ENCODE measurements at places on chromosomes 4 and X.

DNA sequence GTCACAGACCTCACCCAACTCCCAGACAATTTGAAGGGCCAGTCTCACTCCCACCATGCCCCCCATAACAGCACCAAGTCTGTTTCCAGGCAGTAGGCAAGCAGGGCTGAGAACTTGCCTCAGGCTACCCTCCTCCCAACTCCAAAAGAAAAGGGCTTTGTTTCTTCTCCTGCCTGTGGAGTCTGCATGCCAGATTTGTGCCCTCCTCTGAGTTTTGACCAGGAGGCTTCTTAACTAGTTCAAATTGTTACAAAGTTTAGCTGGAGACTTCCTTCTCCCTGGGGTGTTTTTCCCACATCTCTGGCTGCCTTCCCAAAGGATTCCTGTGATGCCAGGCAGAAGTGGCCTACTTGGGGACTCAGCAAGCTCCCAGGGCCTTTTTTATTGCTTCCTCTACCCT, 29.6 kb downstream of the PBDC1 start:
- no peak for ATAC-seq

- ATAC-seq, result no peak
Measured at GRCh38 chrX:123990602-123991001, 29.1 kb downstream of the STAG2 start.

DNA sequence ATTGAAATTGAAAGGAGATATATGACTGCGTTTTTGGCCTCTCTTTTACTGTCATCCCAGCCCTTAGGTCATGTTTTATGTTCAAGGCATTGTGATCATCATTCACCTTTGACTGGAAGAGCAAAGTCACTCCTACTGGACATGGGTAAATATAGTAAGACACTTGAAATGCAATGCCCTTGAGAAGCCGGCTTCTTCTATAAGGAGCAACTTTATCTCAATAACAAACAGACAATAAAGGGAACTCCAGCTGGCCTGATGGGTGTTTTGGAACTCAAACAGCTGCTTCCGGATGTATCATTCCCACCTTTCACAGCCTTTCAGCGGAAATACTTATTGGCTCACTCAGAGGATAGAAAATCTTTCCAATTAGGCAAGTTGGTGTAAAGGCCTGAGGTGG, 65.1 kb upstream of the C4orf54 start:
- ATAC-seq, result no peak

DNA sequence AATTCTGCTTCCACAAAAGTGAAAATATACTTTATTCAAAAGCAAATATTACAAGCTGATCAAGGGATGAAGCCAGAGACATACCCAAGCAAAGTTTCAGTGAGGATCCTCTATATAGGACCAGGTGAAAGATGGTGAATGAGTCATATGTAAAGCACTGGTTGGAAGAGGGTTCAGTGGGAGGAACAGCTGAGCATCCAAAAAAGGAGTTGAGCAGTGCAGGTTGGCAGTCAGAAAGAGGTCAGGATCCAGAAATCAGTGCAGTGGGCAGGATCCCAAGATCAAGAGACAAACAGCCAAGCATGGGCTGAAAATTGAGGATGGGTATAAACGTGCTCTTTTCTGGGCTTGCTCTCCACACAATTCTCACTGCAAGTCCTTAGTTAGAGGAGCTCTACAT, 30.3 kb downstream of the OTC start:
- ATAC-seq, result no peak

- ATAC-seq, result peak; percentile 44
Measured at GRCh38 chr4:15457406-15458201, 12.1 kb upstream of the CC2D2A start.

GRCh38 chr4:176444741-176445140, 125.0 kb downstream of the SPCS3 start:
- ATAC-seq, result no peak

DNA sequence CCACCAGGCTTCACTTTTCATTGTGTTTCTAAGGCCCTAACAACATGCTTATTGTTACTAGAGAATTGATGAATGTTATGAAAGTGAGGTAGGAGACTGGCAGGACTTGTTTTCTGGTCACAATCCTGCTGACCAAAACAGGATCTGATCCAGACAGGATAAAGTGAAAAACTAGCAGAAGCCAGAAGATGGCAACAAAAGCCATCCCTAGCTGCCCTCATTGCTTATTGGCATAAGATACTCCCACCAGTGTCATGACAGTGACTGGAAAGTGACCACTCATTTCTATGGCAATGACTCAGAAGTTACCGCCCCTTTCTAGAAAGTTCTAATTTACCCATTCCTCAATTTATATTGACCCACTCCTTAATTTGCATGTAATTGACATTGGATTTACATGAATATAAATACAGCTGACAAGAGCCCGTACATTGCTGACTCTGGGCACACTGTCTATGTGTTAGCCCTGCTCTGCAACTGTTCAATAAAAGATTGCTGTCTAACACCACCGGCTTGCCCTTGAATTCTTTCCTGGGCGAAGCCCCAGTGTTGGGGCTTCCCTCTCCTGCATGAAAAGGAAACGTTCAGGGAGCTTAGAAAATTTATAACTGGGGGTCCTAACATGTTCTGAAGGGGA, 30.0 kb upstream of the FGG start:
- peak; percentile 76 for ATAC-seq

- ATAC-seq, result no peak
Measured at GRCh38 chrX:124033821-124034220, 72.3 kb downstream of the STAG2 start.
